Regular cardiac myocyte (primary cell): ENCODE measurements at places on chromosomes 1 and 21. TPM values are rescaled to one million over a fixed set of nuclear protein-coding genes. Genes with fewer than 3 reads are reported as not detected.

The PODN gene
- 5.6 and 22.3 TPM in 2 replicates for total RNA-seq

The KIF17 gene
- total RNA-seq: 1.3 and 5.1 TPM in 2 replicates

The AGMAT gene
- total RNA-seq: 1.7 and 2.7 TPM in 2 replicates

The EXO1 gene
- 5.9 and 29.1 TPM in 2 replicates for total RNA-seq

The BEND5 gene
- total RNA-seq: under 0.01 and 0.28 TPM in 2 replicates

The LRRC53 gene
- not detected in 2 replicates for total RNA-seq

The JMJD4 gene
- total RNA-seq: 30.5 and 32.1 TPM in 2 replicates

The PRRX1 gene
- total RNA-seq: 101 and 189 TPM in 2 replicates

The SLC30A1 gene
- 17.6 and 23.4 TPM in 2 replicates for total RNA-seq

The FBXO2 gene
- 0.19 and 1.4 TPM in 2 replicates for total RNA-seq

The OPTC gene
- total RNA-seq: not detected in 2 replicates

The RAP1GAP gene
- under 0.01 and 0.56 TPM in 2 replicates for total RNA-seq

The LDLRAD1 gene
- not detected in 2 replicates for total RNA-seq

The AMY2A gene
- total RNA-seq: not detected in 2 replicates

The SESN2 gene
- total RNA-seq: 12.1 and 14.0 TPM in 2 replicates

The TMCC2 gene
- 2.3 TPM in 2 replicates for total RNA-seq

The MRPL55 gene
- total RNA-seq: 69.1 and 72.9 TPM in 2 replicates

The FAM177B gene
- not detected in 2 replicates for total RNA-seq

The PLA2G2C gene
- not detected in 2 replicates for total RNA-seq

The SLC16A4 gene
- total RNA-seq: 16.3 and 42.0 TPM in 2 replicates

The ZBTB21 gene
- 7.7 and 9.0 TPM in 2 replicates for total RNA-seq

The GNG4 gene
- total RNA-seq: under 0.01 and 0.19 TPM in 2 replicates

The MSH4 gene
- 0.38 and 1.4 TPM in 2 replicates for total RNA-seq

The TLR5 gene
- 0.28 and 0.58 TPM in 2 replicates for total RNA-seq

The CYP2J2 gene
- not detected in 2 replicates for total RNA-seq

The RPE65 gene
- total RNA-seq: not detected in 2 replicates

The SYNC gene
- 20.5 and 54.7 TPM in 2 replicates for total RNA-seq

The VPS13D gene
- total RNA-seq: 21.9 and 34.4 TPM in 2 replicates

The CD53 gene
- total RNA-seq: not detected in 2 replicates

The TEDDM1 gene
- not detected in 2 replicates for total RNA-seq

The OR2L5 gene
- total RNA-seq: not detected in 2 replicates

The ALG14 gene
- total RNA-seq: 1.1 and 3.1 TPM in 2 replicates

The PLA2G2D gene
- total RNA-seq: not detected in 2 replicates

The LCE1E gene
- total RNA-seq: not detected in 2 replicates

The ZCCHC17 gene
- 33.3 and 55.2 TPM in 2 replicates for total RNA-seq

The AK4 gene
- total RNA-seq: 98.2 and 116 TPM in 2 replicates

The OR2L3 gene
- not detected in 2 replicates for total RNA-seq

The VANGL2 gene
- total RNA-seq: 0.28 and 0.38 TPM in 2 replicates

The CCDC24 gene
- 2.3 and 4.5 TPM in 2 replicates for total RNA-seq

The FLG gene
- total RNA-seq: under 0.01 TPM in 2 replicates

The CRYAA gene
- not detected in 2 replicates for total RNA-seq

The TNFAIP8L2 gene
- not detected in 2 replicates for total RNA-seq
